HCEC 1CT (cell line): ENCODE measurements at places on chromosomes 2 and 18.

DNA sequence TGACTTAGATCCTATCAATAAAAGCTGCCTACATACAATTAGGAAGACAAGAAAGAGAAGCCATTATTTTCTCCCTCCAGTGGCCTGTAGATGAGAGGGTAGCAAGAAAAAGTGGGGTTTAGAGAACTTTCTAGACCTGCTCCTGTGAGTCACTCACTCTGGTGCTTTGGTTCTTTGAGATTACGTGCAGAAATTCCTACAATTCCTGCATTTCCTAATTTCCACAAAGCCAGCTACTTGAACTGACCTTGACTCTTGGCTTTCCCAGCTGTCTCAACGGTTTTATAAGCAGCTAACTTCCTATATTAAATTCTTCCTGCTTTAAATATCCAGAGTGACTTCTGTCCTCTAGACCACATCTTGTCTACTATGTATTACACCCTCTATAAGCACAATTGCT is 899.5 kb upstream of the KLHL29 start:
- DNase-seq, result no peak

- no peak for DNase-seq
These were observed 23.3 kb downstream of the CACNB4 start for GRCh38 chr2:152075461-152076050.

- DNase-seq, result no peak
These were observed 871.9 kb upstream of the FSHR start for GRCh38 chr2:50026236-50026635.

DNA sequence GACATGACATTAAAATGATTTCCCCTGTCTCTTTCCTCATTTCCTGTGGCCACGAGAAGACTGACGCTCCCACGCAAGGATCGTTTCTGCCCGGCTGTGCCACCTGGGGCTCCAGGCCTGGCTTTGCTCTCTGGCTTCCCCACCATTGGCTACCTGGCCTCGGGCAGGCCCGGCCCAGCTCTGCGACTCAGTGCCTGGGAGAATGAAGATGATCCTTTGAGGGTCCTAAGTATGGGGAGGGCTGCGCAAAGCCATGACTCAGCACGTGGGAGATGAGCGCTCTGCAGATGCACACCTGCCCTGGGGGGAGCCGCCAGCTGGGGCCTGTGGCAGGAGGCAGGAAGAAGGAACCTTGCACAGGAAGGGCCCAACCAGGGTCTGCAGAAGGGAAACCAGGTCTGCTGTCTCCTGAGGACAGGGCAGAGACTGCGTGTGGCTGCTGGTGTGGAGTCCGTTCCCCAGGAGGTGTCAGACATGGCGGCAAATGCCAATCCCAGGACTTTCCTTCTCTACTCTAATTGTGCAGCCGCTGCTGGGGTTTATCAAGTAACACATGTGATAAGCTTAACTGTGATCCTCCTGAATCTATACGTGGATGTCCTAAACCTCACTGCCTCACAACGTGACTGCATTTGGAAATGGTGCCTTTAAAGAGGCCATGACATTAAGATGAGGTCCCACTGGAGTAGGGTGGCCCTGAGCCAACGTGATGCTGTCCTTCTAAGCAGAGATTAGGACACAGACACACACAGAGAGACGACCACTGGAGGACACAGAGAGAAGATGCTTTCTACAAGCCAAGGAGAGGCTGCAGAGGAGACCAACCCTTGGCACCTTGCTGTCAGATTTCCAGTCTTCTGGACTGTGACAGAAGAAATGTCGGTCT is 32.9 kb downstream of the MBP start:
- DNase-seq, result no peak

- DNase-seq, result peak; percentile 71
These were observed 27.8 kb downstream of the SPIRE1 start for GRCh38 chr18:12630136-12630535.
